ENCODE measurements at places on chromosomes 5 and 9.
A peak's percentile ranks its signal among the peaks of the same experiment; 100 is the strongest.

- no peak for DNase-seq
These were observed 123.3 kb downstream of the PCSK5 start for GRCh38 chr9:76013809-76014208.

DNA sequence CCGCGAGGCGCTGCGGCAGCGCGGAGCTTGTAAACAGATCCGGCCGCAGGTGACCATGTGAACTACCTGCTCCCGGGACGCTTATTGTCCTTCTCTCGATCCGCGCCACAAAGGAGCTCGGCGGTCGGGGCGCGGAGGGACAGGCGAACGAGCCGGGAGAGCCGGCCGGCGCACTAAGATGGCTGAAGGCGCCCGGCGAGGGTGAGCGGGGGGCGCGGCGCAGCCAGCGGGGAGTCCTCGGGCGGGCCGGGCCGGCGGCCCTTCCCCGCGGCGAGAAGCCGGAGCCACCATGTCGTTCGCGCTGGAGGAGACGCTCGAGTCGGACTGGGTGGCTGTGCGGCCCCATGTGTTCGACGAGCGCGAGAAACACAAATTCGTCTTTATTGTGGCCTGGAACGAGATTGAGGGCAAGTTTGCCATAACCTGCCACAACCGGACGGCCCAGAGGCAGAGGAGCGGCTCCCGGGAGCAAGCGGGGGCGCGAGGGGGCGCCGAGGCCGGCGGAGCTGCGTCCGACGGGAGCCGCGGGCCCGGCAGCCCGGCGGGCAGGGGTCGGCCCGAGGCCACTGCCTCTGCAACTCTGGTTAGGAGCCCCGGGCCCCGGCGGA is 535 bp downstream of the JMY start:
- peak; percentile 40 for DNase-seq

GRCh38 chr9:70995511-70995910 is 125.9 kb downstream of the TRPM3 start:
- no peak for DNase-seq

DNA sequence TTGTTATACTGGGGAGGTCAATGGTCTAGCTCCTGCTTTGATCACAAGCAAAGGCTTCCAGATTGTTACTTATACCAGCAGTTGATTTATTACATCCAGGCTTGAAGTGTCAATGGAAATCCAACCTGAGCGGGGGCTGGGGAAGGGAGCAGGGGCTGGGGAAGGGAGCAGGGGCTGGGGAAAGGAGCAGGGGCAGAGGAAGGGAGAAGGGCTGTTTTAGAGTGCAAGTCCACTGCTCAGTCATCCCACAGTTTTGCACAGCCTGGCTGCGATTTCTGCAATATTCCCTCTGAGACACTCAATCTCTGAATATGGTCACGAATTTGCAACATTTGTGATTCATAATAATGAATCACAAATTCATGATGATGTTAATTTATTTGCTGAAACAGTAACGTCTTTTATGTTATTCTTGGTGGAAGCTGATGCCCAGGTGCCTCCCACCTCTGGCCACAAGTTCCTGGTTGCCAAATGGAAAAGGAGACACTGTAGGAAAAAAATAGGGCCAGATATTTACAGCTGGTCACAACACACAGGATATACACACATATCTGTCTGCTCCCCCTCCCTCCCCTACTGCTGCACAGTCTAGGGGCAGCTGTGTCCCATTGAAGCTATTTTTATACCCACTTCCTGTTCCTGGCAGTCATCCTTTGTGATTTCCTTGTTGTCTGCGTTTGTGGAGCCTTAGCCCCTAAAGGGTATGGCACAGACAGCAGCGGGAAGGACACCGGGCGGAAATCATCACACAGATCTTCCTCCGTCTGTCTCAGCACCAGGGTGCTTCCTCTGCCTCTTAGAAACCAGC is 325.1 kb downstream of the GADD45G start:
- peak; percentile 40 for DNase-seq

DNA sequence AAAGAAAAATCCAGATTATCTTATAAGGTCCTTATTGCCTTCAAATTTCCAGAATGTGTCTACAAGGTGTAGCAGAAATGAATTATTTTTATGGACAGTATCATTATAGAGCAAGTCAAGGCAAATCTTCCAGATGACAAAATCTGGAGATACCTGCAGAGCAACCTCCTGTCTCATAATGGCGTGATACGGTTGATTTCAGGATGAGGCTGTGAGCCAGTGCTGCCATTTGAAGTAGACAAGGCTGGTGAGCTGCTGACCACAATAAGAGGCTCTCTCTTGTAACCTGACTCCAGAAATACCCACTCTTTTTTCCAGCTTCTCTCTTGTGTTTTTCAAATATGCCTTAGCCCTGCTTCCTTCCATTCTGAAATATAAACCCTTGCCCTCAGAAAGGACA is 108.2 kb downstream of the HTR1A start:
- no peak for DNase-seq

DNA sequence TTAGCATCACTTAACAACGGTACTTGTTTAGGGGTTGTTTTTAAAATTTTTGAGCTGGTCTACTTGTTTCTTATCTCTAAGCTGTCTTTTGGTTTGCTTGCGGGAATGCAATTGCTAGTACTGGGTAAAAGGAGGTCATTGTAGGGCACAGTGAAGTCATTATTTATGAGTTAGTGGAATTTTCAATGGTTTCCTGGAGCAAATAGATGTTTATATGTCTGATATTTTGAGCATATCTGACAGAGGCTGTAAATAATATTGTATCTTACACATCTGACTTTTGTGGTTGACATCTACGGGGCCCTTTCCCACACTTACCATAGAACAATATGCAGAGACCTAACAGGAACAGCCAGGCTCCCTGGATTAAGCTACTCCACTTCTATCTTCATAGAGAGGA is 90.4 kb upstream of the IL6ST start:
- DNase-seq, result no peak

DNA sequence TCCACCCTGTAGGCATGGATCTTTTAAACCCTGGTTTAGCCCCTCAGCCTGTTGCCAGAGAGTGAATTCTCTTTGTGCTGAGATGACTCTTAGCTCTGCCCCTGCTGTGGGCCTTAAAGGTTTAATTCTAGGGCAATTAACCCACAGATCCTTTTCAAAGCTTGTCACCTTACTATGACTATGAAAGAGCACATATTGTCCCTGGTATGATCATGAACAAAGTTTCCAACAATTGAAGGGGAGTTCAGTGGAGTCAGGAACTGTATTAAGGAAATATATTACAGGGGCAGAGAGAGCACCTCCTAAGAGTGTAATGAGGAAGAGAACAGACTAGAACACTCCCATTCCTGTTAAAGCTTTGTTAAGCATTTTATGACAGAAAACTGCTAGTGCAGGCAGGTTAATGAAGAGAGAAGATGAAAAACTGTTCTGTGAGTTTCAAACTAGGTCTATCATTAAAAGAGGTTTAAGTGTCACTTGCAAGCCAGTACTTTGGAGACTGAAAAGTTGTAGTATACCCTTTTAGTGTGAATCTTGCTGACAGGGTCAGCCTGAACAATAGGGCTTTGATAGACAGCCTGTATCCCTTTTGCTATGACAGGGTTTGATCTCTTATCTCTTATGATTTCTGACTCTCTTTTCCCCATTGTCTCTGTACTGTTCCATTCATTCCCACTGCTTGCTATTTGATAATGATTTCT is 104.2 kb upstream of the ELL2 start:
- no peak for DNase-seq

DNA sequence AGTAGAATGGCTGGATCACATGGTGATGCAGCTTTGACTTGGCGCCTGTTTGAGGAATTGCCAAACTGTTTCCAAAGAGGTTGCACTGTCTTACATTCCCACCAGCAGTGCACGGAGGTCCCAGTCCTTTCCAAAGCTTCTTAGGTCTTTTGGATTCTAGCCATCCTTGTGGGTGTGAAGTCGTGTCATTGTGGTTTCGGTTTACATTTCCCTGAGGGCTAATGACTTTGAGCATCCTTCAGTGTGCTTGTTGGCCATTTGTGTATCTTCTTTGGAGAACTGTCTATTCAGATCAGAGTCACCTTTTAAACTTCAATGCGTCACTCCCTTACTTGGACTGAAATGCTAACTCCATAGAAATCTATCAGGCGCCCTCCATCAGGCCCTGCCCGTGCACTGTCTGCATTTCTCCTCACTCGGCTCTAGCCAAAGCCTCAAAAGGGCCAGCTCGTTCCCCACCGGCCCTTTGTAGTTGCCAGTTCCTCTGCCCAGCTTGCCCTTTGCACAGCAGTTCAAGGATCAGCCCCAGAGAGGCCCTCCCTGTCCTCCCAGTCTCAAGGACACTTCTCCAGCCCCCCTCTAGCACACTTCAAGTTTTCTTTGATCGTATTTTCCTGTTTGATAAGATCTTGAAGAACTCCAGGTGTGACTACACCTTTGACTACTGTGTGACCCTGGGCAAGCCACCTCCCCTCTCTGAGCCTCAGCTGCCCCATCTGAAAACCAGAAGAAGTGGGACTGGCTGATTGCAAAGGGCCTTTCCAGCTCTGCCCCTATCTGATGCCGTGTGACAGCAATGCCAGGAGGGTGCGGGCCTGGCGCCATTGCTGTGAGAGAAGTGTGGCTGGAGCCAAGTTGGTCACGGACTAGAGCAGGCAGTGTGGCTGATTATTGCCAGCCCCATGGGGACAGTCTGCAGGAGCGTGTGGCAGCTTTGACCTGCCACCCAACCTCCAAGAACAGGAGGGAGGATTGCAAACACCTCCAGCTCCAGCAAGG is 5.6 kb downstream of the HRH2 start:
- no peak for DNase-seq
